Left renal pelvis (tissue), 4 donors: ENCODE measurements at places on chromosomes 12 and 14. TPM values are rescaled to one million over a fixed set of nuclear protein-coding genes. Genes with fewer than 3 reads are reported as not detected.

DNA sequence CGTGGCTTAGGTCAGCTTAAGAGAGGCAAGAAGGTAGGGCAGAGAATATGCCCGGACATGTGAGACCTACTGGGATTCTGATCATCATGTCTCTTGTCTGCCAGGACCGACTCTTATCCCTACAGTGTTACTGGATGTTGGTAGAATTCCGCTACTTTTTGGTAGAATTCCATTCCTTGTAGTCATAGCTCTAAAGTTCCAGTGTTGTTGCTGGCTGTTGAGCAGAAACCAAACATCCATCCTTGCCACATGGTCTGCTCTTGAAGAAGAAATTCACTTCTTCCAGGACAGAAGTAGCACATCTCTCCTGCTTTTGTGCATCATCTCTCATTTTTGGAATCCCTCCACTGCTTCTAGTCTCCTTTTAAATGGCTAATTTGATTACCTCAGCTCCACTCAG lies 453.7 kb downstream of the RPL10L start:
- no peak for DNase-seq

DNA sequence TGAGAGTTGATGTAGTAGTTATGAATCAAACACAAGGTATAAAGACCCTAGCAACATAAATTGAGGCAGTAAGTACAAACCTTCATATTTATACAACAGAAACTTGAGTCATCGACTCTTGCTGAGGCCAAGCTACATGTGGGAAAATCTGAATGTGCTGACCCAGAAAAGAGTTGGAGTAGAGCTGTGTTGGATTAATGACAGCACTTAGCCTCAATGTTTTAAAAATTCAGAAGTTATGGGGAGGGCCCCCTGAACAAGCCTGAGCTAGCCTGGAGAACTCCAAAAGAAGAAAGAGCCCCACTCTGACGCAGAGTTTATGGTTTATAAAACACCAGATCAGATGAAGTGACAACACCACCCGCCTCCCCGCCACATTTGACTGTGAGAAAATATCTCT lies 100.0 kb downstream of the DUSP6 start:
- no peak for DNase-seq

GRCh38 chr12:121001060-121001459 lies 15.2 kb downstream of the C12orf43 start:
- DNase-seq: no peak

DNA sequence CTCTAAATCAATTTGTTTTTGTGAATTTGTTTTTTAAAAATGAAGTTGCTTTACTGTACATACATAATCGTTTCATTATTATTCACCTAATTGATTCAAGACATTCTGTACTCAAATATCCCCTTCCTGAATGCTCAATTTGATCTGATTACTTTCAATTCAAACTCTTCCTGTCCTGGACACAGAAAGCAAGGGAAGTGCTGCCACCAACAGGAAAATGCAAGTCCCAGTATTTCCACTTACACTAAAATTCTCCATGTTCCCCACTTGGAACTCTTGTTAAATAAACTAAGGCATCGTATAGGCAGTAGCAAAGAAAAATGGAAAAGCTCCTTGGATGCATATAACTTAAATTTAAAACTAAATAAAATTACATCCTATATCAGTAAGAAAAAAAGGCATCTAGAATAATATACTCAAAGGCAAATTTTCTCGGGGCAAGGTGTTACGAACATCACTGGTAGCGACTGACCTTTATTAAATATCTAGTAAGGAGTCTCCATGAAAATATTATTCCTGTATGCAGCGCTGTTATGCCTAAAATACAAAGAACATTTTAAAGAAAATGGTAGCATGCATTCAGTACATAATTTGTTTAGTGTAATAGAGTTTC lies 72.0 kb upstream of the DBX2 start:
- no peak for DNase-seq

DNA sequence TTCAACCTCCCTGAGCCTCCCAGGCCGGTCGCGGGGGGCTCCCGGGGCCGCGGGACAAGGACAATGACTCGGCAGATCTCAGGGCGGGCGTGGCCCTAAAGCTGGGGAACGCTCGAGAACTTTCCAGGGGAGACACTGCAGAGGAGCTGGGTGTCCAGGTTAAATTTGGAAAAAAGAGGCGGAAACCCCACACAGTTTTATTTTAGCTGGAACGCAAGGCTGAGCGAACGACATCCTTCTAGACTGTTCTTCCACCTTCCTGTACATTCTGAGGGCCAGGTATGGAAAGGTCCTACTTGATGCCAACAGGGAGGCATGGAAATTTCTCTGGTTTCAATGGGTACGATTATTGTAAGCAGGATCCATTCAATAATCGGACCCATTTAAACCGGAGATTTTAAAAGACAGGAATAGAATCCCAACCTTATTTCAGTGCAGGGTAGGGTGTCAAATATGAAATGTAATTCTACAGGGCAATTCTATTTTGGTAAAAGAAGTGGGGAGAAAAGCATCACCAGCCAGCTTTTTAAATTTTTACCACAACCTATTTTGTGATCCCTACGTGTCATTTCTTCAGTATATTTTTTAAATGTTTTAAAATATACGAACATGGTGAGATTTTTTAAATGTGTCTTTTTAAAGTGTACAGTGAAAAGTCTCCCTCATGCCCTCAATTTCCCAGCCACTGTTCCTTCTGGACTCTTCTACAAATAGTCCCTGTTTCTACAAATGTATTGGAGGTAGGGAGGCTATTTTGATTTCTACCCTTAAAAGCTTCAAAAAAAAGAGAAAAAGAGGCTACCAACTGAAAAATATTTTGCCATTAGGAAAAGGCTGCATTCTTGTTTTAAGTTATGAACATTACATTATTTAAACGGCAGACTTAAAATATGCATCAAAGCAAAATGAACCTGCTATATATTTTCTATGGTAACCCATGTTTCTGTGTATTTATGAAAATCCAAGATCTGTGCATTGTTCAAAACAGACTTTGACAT lies 1.1 kb upstream of the UBC start:
- DNase-seq: no peak

GRCh38 chr12:115190010-115190770 lies 506.2 kb upstream of the TBX3 start:
- no peak for DNase-seq

Gene PCNX4
- 81.6 TPM for polyA plus RNA-seq

Gene NR4A1
- 24.4 TPM for polyA plus RNA-seq
